Activated naive CD8-positive, alpha-beta T cell treated with anti-CD3 and anti-CD28 coated beads for 36 hours (primary cell): ENCODE measurements at places on chromosomes 13 and 19. TPM values are rescaled to one million over a fixed set of nuclear protein-coding genes. Genes with fewer than 3 reads are reported as not detected.

DNA sequence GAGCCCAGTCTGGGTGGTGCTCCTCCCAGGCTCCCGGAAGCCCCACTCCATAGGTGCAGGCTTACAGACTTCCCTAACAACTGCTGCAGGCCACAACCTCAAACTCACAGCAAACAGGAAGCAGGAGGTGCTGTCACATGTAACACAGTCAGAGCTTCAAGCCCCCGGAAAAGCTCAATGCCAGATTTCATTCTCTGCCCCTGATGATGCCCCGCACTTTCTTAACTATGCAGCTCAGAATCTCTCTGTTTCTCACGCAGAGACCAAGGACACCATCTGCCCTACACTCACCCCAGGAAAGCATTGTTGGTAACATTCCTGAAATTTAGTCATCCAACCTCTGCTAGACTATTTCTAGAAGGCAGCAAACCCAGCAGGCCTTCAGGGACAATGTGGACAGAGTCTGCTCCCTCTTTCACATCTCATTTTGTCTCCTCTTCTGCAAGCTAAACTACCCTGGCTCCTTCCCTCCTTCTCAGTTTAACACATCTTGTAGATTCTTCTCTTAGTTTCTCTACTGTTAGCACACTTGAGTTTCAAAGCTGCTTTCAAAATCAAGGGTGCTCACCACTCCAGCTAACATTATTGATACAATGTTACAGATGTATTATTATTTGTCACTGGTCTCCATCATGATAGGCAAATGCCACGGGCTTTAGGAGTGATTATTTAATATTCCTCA lies 162.5 kb downstream of the KCTD12 start:
- no peak for DNase-seq

The FCER2 gene
- total RNA-seq: 1.5 TPM

DNA sequence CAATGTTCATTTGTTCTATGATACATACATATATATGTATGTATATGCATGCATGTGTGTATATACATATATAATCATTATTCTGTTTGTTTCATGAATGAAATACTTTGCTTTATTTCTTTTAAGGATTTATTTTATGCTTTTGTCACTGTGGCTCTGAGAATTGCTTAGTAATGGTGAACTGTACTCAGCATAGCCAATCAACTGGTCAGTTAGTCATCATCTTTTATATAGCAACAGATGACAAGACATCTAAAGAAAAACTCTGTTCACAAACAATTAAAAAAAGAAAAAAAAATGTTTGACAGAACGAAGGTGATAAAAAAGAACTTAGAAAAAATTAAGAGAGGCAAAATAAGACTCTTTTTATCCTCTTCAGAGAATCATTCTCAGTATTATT lies 1440.3 kb downstream of the PCDH9 start:
- no peak for DNase-seq

DNA sequence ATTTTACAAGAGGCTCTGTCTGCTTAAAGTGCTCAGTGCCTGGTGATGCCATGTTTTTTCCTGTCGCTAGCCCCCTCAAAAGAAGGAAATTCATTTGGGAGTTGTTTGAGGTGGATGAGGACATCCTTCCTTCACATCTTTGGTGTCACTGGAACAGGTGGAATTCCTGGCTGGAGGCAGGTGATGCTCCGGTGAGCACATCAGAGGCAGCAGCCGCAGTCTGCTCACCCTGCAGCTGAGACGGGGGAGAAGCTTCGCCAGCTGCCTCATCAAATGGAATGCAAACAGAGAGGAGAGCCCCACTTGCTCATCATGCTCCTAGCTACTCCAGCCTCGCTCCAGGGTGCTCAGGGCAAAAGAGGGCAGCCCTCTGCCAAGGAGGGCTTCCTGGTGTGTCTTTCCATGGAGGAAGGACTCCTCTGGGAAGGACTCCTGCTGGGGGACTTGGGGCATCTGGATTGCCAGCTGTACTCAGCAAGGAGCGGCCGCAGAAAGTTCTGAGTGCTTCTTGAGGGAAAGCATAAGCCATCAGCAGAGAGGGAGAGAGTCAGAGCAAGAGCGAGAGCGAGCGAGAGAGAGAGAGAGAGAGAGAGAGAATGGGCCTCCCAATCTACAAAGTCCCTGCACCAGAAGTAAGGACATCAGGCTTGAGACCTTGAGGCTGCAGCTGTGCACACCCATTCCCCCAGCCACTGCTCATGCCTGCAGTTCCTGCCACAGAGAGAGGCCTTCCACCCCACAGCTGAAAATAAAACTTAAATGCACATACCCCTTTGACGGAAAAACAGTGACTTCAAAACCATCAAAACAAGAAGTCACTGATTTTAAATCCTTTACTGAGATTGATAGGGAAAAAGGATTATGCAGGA lies 74.3 kb upstream of the UBL3 start:
- DNase-seq: no peak
